ENCODE measurements at places on chromosomes 7 and 10. TPM values are rescaled to one million over a fixed set of nuclear protein-coding genes. Genes with fewer than 3 reads are reported as not detected.

NUTM2D gene
- polyA plus RNA-seq = not detected

HYAL4 gene
- not detected for polyA plus RNA-seq

SCIN gene
- not detected for polyA plus RNA-seq

HTR7 gene
- not detected for polyA plus RNA-seq

GPR15LG gene
- not detected for polyA plus RNA-seq

FOXP2 gene
- polyA plus RNA-seq = not detected

STEAP1B gene
- not detected for polyA plus RNA-seq

OGDHL gene
- not detected for polyA plus RNA-seq

BTBD16 gene
- not detected for polyA plus RNA-seq

CDHR1 gene
- 1.4 TPM for polyA plus RNA-seq

HABP2 gene
- polyA plus RNA-seq = not detected

All from CD8-positive, alpha-beta memory T cell (primary cell).